ENCODE measurements at places on chromosomes 2 and 18.

DNA sequence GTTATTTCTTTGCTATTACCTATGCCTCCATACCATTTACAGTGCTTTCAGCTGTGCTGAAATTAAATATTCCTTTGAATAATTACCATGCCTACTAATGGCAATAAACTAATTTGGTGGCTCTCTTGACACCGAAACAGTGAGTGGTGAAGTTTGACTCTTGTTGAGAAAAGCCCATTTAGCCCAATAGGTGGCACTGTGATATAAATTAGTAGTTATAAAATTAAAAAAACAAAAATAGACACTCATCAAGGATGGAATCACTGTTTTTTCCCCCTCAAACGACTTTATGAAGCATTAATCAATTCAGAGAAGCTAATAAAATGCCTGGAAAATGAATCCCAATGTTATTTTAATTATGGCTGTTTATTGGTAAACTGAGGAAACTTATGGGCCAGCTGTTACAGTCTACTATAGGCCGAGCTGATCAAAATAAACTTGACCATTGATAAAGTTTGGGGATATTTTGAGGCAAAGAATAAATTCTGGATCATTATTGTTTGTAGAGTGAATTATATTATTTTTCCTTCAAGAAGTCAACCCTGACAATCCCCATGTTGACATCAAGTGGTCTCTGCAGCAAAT, 339.6 kb downstream of the TRIB2 start:
- DNase-seq = no peak

GRCh38 chr2:206462240-206462854, 19.0 kb downstream of the ADAM23 start:
- DNase-seq = no peak

DNA sequence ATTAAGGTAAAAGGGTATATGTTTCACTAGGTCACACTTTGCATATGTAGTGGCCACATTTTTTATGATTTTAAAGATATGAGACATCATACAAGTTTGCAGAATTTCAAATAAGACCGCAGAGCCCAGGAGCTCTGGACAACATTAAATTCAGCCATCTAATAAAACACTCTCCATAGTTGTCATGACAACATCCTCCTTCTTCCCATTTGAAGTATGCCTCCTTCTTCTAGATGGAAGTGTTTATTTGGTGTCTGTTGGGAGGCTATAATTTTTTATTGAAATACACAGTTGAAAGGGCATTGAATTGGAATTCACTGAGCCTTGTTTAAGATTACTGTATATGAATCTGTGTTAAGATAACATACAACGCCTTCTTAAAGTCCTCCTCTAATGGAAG, 467.3 kb downstream of the CMPK2 start:
- DNase-seq = no peak

DNA sequence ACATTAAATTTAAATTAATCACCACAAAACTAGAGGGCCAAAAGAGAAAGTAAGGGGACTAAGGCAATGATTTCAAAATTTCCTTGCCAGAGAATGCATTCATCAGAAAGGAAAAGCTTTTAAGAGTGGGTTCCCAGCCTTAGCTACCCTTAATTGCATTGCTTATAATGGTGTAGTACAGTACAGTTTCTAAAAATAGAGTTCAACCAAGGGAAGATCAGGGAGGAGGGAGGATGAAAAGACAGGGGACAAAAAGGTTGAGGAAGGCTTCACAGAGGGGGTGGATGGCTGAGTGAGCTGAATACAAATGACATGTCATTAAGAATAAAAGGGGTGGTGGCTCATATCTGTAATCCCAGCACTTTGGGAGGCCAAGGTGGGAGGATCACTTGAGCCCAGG, 119.9 kb downstream of the RBMS1 start:
- no peak for DNase-seq

DNA sequence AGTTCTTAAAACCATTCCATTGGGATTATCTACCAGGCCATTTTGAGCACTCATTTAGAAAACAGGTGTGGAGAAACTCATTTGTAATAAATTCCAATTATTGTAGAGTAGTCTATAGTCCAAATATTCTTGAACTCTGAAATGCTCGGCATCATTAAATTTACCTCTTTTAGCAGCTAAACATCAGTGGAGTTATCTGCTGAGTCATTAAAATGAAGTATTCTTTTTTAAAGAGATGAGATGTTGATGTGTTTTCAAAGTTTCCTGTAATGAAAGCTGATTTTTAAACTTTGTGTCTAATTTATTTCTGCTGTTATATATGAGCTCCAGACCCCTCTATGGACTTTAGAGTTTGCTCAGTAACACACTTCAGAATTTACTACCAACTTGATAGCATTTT, 1635.2 kb downstream of the SUCLG1 start:
- DNase-seq = no peak

- DNase-seq = no peak
These were observed 95.7 kb upstream of the RASGRP3 start for GRCh38 chr2:33380719-33381118.

DNA sequence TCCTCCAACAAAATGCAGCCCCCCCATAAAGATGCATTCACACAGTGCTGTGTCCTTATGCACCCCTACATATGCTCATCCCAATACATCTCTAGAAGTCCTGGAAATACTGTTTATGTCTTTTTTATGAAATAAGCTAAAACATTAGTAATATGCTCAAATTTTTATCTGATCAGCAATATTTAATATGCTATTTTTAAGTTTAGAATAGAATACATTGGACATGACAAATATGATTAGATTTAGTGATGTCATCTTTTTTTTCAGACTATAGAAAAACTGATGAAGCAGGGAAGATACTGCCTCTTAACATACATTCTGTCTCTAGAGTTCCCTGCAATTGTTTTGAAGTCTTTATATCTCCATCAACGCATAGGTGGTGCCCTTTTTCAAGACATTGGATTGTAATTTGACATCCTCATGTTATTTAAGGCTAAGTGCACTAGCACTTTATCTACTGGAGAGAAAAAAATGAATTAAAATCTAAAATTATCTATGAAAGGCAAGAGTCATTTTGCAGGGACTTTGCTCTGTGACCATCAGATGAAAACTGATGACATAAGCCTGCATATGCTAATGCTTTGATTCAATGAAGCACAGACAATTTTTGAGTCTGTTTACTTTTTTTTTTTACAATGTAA, 395.3 kb downstream of the LPIN1 start:
- no peak for DNase-seq

- DNase-seq = no peak
These were observed 16.3 kb downstream of the GPR55 start for GRCh38 chr2:230908595-230909191.

DNA sequence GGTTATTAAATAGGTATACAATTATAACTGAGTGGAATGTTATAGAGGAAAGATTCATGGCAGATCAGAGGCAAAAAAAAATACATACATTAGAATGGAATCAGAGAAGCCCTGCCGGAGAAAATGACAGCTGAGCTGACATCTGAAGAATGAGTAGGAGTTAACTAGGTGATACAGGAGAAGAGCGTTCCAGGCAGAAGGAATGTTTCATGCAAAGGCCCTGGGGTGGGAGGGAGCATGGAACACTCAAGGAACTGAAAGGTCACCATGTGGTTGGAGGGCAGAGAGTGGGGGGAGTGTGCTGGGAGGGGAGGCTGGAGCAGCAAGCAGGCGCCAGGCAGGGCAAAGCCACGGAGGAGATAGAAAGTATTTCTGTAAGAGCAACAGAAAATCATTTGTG, 31.6 kb upstream of the CDK5R2 start:
- DNase-seq = no peak
